ENCODE measurements at places on chromosomes 2 and 18. TPM values are rescaled to one million over a fixed set of nuclear protein-coding genes. Genes with fewer than 3 reads are reported as not detected.

POTEI gene
- 11.3 TPM for polyA plus RNA-seq

ADCYAP1 gene
- polyA plus RNA-seq: 3.1 TPM

IL18R1 gene
- polyA plus RNA-seq: 1.1 TPM

DCC gene
- 42.1 TPM for polyA plus RNA-seq

NEU2 gene
- polyA plus RNA-seq: not detected

DNA sequence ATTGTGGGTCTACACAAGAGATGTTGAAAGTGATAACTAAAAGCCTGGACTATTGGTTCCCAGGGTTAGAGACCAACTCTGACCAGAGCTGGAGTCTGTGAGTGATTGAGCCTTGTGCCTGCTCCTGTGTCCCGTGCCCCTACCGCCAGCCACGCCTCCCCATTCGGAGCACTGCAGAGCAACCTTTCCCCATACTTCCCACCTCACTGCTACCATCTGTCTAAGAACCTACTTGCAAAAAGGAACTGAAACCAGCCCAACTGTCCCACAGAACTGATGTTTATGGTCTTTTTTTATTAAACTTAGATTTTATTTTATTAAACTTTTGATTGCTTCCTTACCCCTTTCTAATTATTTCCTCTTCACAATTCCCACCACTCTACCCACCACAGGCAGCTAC is 300.3 kb upstream of the MGAT5 start:
- DNase-seq: no peak

DNA sequence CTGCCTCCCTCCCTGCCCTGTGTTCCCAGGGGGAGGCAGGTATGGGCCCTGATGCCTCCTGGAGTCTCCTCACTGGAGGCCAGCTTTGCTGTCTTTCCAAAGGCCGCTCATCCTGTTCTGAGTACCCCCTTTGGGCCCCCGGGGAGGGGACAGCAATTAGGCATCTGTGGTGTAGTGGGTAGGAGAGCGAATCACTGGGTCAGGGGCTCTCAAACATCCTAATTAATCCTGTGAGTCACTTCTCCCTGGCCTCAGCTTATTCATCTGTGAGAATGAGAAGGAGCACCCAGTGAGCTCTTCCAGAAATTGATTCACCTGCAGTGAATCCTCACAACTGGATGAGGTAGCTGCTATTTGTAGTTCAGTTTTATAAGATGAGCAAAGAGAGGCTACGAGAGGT is 16.4 kb downstream of the TET3 start:
- DNase-seq: no peak

DNA sequence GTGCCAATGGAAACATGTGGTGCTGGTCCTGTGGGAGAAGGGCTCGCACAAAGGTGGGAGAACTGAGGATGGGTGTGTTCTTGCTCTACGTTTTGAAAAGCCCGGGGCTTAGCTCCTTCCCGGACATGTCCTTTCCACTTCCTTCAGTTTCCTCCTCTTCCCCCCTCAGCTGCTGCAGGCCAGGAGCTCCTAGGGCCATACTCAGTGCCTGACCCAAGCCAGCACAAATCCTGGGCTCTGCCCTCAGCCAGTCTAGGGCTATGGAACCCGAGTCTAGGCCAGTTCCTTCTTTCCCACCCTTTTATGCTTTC is 1.4 kb upstream of the SIX2 start:
- no peak for DNase-seq

DNA sequence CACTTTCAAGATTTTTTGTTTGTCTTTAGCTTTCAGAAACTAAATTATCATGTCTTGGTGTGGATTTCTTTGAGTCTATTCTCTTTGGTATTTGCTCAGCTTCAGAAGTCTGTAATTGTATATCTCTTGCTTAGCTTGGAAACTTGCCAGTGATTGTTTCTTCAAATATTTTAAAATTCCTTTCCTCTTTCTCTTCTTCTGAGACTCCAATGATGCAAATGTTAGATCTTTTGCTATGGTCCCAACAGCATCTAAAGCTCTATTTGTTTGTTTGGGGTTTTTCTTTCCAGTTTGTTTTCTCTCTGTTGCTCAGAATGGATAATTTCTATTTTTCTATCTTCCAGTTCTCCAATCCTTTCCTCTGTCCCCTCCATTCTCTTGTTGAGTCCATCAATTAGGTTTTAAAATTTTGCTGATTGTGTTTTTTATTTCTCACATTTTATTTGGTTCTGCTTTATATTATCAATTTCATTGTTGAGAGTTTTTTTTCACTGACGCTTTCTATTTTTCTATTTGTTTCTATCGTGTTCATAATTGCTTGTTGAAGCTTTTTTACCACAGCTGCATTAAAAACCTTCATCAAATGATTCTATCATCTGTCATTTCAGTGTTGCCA is 81.5 kb upstream of the DAPL1 start:
- DNase-seq: no peak

- DNase-seq: peak; percentile 20
Measured at GRCh38 chr18:39946623-39947061, 2008.4 kb upstream of the PIK3C3 start.

DNA sequence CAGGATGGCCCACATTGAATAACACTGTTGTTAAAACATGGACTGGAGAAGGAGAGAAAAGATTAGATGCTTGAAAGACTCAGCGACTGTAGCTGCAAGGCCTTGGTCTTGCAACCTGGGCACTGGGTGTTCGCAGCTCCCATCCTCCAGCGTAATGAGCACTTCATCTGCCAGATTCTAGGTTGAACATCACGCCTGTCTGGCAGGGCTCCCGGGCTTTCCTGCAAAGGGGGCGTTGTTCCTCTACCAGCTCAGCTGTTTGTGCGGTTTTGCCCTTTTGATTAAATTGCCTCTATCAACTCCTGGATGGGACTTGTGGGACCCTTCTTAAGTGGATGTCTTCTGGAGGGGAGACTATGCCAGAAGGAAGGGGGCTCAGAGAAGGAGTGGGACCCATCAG is 215.4 kb downstream of the KLHL29 start:
- DNase-seq: no peak

GRCh38 chr2:25473131-25473530 is 131.4 kb upstream of the DNMT3A start:
- DNase-seq: no peak

DNA sequence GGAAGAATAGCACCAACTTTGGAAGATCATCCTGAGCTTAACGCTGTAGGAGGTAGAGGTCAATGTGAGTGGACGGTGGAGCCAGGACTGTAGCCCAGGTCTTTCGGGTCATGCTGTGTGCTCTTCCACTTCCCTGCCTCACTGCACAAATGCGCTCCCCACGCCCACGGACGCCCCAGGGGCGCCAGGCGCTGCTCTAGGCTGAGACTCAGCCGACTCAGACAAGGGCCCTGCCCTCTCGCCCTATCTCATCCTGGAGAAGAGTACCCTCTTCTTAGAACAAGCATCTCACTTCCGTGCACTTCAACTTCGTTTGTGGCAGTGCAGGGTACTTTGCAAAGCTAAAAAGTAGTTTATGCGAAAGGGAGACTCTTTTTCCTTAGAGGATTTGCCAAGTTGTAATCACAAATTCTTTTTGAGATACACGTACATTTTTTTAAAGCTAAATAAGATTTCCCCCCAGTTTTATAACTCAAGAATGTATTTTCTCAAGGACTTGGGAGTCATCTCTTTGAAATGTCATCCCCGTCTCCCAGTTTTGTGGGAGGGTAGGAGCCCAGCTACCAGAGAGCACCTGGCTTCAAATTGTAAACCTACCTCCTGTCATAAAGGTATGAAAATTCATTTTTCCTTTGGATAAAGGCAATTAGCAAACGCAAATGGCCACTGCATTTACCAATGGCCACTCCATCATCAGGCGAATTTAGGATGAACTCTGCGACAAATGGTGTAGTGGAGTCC is 1.2 kb upstream of the PRELID3A start:
- no peak for DNase-seq

DNA sequence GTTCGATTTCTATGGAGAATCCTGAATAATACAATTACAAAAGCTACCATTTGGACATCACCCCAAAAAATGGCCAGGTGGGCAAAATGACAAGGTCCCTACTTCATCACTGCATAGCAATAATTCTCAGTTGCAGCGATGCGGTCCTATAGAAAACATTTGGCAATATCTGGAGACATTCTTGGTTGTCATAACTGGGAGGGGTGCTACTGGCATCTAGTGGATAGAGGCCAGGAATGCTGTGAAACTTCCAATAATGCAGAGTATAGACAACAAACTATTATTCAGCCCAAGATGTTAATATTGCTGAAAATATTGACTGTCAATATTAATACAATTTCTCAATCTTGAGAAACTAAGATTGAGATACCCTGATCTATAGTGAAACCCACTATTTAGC is 637.8 kb upstream of the PKDCC start:
- no peak for DNase-seq

GRCh38 chr2:12767541-12767940 is 50.8 kb downstream of the TRIB2 start:
- no peak for DNase-seq

DNA sequence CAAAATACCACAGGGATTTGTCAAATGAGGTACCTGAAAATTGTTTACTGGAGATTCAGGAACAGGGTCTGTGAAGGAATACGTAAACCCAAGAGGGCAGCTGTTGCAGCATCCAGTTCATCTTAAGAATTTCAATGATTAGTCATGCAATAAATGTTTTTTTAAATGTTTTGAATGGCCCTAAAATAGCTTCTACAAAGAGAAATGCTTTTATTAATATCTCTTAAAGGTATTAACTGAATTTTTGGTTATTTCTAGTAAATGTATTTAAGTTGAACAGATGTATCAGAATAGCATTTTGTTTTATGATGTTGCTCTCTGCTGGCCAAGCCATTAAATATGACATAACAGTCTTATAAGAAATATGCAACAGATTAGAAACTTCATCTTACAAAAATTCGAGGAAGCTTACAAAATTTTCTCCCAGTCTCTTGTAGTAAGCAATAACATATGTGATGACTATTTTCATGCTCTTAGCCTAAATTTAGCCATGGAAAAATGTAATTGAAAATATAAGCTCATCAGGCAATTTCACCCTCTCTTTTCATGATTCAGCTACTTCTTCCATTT is 863.9 kb downstream of the SUCLG1 start:
- no peak for DNase-seq

- DNase-seq: no peak
Measured at GRCh38 chr2:203578759-203579643, 43.9 kb upstream of the RAPH1 start.

DNA sequence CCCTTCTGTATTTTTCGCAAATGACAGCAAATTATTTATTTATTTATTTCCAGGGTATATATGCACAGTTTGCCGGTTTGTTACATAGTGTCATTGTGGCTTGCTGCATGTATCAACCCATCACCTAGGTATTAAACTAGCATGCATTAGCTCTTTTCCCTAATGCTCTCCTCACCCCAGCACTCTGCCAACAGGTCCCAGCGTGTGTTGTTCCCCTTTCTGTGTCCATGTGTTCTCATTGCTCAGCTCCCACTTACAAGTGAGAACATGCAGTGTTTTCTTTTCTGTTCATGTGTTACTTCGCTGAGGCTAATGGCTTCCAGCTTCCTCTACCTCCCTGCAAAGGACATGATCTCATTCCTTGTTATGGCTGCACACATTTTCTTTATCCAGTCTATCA is 592.3 kb downstream of the TRIB2 start:
- no peak for DNase-seq

DNA sequence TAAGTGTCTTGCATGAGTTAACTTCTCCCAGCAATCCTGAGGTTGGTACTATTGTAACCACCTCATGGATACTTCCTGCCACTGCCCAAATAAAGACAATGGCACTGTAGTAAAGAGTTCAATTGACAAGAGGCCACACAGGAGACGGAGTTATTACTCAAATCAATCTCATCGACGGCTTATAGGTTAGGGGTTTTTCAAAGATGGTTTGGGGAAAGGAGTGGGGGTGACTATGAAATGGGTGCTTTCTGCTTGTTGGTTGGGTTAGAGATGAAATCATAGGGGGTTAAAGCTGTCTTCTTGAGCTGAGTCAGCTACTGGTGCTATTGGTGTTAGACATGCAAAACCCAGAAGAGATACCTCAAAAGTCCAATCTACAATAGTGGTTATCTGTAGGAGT is 1258.0 kb upstream of the ZEB2 start:
- no peak for DNase-seq
